ENCODE measurements at places on chromosomes 7 and 10.

GRCh38 chr10:2745666-2746065, 321.7 kb upstream of the PFKP start:
- no peak for DNase-seq

GRCh38 chr10:129404091-129404490, 63.0 kb upstream of the MGMT start:
- no peak for DNase-seq

GRCh38 chr7:135509839-135510591, at the start of gene CNOT4:
CNOT4 (minus strand) TSS chr7:135510102; CDS start chr7:135438331, 71,771 bp downstream.
- peak; percentile 97 for DNase-seq

DNA sequence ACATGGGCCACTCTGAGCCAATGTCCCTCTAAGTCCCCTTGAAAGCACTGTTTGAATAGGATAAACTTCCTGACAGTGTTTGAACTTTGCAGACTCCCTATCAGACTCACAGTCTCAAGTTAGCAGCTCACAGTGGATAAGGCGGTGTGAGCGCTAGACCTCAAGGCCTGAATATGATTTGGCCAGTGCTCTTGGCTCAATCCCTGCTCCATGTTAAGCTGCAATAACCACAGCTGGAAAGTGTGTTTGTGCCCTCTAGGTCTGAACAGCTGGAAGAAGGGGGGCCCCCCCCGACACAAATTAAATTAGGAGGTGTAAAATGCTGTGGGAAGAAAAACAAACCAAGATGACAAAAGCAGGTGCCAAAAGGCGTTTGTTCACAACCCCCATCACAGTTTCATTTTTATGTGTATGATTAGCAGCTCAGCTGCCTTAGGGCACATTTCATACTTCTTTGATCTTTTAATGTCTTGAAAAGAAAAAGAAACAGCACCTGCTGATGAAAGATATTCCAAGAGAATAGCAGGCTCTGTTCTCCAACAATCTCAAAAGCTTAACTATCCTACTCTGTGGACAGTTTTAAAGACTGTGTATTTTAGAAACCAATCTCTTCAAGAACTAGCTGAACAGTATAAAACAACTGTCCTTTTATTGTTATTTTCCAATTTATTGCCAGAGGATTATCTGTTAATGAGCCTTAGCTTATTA, 167.6 kb downstream of the SNX13 start:
- DNase-seq = no peak

- DNase-seq = no peak
These were observed 17.8 kb upstream of the GATA3 start for GRCh38 chr10:8036506-8037198.

DNA sequence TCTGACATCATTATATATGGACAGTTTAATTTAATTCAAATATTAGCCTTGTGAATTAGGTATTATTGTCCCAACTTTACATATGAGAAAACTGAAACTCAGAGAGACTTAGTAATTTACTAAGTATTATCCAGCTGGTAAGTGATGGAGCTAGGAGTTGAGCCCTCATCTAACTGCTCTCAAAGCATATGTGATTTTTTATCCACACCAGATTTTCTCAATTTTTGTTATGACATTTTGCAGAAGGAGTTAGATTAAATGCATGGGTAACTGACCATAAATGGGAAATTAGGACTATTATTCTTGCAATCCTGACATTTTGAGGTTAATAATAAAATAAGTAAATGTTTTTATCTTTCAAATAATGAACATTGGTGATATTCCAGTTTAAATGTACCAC, 778.3 kb upstream of the SORCS1 start:
- DNase-seq = no peak

DNA sequence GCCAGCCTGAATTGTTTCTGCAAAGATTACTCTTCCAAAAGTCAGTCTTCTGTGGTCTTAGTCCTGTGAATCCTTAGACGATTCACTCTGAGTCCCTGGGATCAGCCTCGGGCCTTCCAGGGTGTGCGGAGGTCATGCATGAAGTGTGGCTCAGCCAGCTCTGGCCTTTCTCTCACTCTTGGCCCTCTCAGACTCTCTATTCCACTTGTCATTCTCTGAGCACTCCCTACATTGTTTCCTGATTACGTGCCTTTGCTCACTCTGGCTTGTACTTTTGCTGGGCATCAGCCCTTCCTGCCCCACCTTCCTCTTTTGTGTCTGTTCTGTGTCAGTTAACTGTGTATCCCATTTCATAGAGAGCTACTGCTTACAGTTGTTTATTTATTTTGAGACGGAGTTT, 36.0 kb downstream of the CCNY start:
- no peak for DNase-seq
